ENCODE measurements at places on chromosomes 13 and 19. TPM values are rescaled to one million over a fixed set of nuclear protein-coding genes. Genes with fewer than 3 reads are reported as not detected.
A peak's percentile ranks its signal among the peaks of the same experiment; 100 is the strongest.

DNA sequence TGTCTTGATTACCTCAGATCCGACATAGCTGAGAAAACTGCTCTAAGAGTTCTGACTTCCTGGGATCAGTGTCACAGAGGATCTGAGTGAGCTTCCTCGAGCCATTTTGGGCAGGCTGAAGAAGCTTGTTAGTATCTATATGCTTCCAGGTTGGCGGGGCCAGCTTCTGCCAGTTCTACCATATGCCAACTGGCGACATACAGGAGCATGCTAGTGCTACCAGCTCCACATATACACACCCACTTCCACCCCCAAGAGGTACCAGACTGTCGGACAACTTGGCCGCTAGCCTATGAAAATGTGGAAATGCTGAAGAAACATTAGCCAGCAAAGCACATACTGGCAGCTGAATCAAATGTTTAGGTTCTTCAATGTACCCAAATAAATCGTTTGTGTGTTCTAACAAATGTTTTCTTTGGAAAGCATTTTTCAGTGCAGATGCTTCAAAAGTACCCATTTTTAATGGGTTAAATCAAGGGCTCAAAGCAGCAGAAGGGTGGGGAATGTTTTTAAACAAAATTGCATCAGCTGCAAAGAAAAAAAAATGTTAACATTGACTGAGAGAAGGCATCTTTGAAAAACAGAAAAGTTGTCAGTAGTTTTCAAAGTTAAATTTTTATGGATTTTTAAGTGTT, 163.7 kb downstream of the KLF12 start:
- DNase-seq, result no peak

GRCh38 chr13:74696148-74696922, 562.1 kb upstream of the KLF12 start:
- no peak for DNase-seq

- DNase-seq, result no peak
Measured at GRCh38 chr19:15780610-15781418, 6.6 kb upstream of the OR10H5 start.

Gene PRKCG
- not detected for total RNA-seq

GRCh38 chr19:41575998-41576397, at the start of gene CEACAM21:
CEACAM21 (plus strand) TSS chr19:41576166; CDS start chr19:41576275, 109 bp downstream.
- no peak for DNase-seq

DNA sequence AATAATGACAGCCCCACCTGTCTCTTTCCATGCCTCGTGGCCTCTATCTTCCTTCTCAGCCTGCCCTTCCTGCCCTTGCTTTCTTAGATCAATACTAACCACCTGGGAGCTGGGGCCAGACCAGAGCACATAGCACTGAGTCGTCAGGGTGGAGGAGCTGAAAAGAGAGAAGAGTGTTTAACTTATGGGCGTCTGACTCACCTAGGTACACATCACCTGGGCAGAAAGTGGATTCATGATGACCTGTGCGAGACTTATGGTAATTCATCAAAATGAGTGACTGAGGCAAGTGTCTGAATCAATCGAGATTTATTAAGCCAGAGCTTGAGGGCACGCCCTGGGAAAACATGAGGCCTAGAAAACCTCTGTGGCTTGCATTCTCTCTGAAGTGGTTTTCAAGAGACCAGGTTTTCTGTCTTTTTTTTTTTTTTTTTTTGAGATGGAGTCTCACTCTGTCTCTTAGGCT, 19.2 kb downstream of the CEACAM6 start:
- DNase-seq, result no peak

GRCh38 chr19:55441692-55442321, 1.3 kb downstream of the SHISA7 start:
- no peak for DNase-seq

Gene GNG8
- not detected for total RNA-seq

DNA sequence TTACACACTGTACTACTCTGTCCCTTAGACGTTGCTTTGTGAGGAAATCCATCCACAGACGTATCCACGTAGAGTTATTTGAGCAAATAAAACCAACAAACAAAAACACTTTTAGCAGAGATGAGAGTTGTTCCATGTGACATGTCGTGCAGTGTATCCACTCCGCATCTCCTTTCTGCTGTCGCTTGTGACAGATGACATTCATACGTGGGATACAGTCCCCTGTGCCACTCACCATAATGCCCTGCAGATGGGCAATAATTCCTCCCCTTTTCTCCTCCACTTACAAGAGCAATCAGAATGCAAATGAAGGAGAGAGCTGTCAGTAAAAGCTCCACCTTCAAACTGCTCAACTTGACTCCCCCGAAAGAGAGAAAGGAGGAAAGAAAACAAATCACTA, 26.0 kb downstream of the IRS2 start:
- DNase-seq, result no peak

GRCh38 chr19:38919837-38920601, 8.0 kb upstream of the CCER2 start:
- DNase-seq, result peak; percentile 73

Gene ZNF534
- 0.08 TPM for total RNA-seq

DNA sequence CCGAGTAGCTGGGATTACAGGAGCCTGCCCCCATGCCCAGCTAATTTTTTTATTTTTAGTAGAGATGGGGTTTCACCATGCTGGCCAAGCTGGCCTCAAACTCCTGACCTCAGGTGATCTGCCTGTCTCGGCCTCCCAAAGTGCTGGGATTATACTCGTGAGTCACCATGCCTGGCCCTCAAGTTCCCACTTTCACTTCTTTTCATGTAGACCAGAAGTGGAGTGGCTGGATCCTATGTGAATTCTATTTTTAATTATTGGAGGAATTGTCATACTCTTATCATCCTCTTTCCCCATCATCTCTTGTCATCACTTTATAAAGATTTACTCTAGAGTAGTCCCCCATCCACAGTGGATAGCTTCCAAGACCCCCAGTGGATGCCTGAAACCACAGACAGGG, 12.8 kb upstream of the SIGLEC10 start:
- DNase-seq, result no peak

DNA sequence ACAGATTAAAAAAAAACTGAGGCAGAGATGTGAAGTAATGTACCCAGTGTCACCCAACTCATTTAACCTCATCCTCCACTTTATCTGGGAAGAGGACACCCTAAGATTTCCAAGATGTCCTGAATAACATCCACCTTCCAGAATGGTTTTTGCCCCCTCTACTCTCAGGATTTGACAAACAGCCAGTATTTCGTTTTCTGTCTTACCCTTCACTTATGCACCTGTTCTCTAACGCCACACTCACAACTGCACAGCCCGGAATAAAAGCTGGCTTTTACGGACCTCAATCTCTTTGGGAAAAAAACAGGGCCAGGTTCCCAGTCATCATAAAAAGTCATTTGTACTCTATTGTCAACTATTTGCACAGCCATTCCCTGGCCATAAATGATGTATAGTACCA, 21.2 kb upstream of the CEACAM6 start:
- DNase-seq, result no peak

Gene ACP5
- total RNA-seq, result 0.52 TPM

- DNase-seq, result peak; percentile 4
Measured at GRCh38 chr13:77207943-77208342, 119.0 kb downstream of the MYCBP2 start.

All from myocyte (in vitro differentiated cells).